ENCODE measurements at places on chromosomes 6 and 20.
A peak's percentile ranks its signal among the peaks of the same experiment; 100 is the strongest.

GRCh38 chr20:57434390-57434700, 43.1 kb downstream of the RBM38 start:
- no peak for DNase-seq

- DNase-seq, result no peak
Measured at GRCh38 chr6:4350567-4351519, 215.5 kb upstream of the ECI2 start.

DNA sequence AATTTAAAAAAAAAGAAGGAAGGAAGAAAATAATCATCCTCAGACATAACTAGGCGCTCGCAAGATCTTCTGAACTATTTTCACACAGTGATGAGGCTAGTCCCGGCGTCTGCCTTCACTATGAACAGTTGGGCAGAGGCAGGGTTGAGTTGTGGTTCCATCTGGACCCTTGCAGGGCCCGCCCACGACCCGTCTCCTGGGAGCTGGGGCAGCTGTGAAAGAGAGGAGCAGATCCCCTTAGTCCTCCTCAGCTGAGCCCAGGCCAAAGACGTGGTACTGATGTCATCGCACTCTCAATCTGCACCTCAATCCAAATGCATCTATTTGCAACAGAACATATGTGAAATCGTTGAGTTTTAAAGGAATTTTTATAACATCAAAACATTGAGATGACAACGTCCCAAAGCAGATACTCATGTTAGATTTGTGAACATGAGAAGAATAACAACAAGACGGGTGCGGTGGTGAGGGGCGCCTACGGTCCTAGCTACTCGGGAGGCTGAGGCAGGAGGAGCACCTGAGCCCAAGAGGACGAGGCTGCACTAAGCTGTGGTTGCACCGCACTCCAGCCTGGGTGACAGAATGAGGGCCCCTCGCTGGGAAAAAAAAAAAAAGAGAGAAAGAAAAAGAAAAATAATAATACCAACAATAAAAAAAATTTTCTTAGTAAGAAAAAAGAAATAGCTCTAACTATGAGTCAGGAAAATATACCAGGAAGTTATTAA, 15.3 kb downstream of the TCFL5 start:
- DNase-seq, result no peak

GRCh38 chr20:50198180-50198666, 7.6 kb downstream of the CEBPB start:
- no peak for DNase-seq

DNA sequence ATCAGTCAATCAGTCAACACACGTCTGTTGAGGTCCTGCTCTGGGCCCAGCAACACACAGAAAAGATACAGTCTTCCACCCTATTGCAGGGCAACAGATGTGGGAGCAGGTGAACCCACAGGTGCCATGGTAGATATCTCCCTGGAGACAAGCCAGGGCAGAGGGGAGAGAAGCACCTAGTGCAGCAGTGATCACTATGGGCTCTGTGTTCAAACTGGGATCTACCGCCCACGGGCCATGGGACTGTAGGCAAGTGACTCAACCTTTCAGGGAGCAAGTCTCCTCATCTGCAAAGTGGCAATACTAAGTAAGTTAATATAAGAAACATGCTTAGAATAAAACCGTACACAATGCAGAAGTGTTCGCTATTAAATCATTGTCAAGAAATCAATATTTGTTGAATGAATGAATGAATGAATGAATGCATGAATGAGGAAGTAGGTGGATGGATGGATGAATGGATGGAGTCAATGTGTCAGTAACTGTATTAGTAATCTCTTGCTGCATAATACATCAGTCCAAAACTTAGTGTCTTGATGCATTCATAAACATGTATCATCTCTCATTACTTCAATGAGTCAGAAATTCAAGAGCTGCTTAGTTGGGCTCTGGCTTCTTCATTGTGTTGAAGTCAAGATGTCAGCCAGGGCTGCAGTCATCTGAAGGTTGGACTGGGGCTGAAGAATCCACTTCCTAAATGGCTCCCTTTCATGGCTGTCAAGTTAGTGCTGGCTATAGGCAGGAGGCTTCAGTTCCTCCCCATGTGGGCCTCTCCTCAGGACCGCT, 31.9 kb upstream of the NFATC2 start:
- peak; percentile 27 for DNase-seq

- no peak for DNase-seq
Measured at GRCh38 chr6:111741177-111741952, 131.9 kb downstream of the FYN start.

GRCh38 chr6:143457563-143458359, 7.2 kb downstream of the PEX3 start:
- DNase-seq, result no peak

DNA sequence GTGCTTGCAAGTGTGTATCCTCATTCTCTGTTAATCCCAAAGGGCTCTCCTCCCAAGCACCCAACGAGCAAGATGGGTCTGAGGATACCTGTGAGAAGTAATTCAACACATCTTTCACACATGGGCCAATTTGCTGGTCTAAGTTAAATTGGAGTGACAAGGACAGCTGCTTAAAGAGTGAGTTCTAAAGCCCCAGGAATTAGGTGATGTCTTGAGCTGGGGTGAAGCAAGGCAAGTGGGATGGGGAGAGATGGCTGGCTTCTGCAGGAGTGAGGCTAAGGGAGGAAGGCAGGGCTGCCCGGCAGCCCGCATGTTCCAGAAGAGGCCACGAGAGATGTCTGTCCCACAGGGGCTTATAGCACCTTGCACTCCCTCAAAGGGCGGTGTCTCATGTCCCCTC, 288.5 kb downstream of the CDH26 start:
- no peak for DNase-seq

GRCh38 chr6:6728169-6728941, 139.8 kb downstream of the LY86 start:
- DNase-seq, result no peak

GRCh38 chr6:159693894-159694545, 979 bp upstream of the SOD2 start:
- no peak for DNase-seq

DNA sequence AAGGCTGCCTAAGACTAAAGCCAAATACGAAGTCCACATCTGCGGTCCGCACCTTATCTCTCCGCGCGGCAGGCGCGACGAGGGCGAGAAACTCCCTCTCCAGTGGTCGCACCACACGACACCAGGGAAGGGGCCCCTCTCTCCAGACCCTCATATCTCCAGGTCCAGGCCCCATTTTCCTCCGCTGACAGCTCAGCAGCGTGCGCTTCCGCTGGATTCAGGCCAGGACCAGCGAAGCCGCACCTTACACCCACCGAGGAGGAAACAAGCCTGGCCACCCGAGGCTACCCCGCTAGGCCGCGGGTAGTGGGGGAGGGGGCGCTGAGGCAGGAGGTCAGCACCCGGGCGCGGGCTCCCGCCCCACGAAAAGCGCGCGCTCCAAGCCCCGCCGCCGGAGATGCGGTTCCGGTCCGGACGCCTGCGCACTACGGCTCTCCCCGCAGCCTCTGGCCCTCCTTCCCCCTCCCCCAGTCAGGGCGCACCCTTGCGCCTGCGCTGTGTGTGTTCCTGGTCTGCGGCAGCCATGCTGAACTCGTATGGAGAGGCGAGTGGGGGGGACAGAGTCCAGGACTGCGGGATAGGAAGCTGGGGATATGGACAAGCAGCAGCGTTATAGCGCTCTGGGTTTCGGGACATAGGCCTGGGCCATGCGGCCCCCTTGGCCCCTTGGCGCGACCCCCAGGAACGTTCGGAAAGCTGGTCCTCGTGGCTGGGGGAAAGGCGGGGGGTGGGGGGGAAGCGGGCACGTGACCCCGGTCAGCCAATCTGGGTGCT, at the start of gene BRD2:
BRD2 (plus strand) TSS at position 502 of the 774 bp plus-strand sequence. CDS start 4,305 bp downstream, outside the sequence.
- DNase-seq, result peak; percentile 97

- no peak for DNase-seq
Measured at GRCh38 chr6:39923394-39923793, 10.9 kb downstream of the MOCS1 start.

- DNase-seq, result no peak
Measured at GRCh38 chr20:44166477-44166876, 20.5 kb downstream of the JPH2 start.

DNA sequence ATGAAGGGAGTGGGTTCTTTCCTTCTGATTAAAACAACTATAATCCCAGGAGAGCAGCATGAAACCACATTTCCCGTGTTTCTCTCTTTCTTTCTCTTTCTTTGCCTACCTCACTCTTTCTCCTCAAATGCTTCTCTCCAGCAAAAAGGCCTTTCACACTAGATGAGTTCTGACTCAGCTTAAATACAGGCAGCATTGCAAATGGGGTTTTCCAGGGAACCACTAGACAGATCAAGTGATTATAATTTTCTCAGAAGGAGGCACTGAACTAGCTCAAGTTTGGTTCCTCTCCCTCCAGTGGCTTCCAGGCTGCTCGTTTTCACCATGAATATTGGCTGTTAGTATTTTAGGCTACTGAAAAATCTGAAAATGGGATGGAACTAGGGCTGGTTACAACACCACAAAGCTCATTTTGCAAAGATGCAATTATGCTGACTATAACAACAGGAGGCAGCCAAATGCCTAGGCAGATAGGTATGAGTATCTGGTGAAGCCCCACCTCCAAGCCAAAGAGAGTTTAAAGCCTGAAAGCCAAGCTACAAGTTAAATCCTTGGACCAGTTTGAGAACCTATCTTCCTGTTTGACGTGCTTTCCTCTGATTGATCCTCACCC, 260.0 kb downstream of the MMUT start:
- no peak for DNase-seq

GRCh38 chr6:140641412-140641811, 1267.0 kb upstream of the CITED2 start:
- no peak for DNase-seq

GRCh38 chr20:31716351-31716750, 6.3 kb downstream of the BCL2L1 start:
- DNase-seq, result no peak

Data from activated naive CD4-positive, alpha-beta T cell treated with anti-CD3 and anti-CD28 coated beads, Interleukin-2, amount 50 U/mL, for 16 hours (primary cell).